ENCODE measurements at places on chromosomes 7 and 10.

DNA sequence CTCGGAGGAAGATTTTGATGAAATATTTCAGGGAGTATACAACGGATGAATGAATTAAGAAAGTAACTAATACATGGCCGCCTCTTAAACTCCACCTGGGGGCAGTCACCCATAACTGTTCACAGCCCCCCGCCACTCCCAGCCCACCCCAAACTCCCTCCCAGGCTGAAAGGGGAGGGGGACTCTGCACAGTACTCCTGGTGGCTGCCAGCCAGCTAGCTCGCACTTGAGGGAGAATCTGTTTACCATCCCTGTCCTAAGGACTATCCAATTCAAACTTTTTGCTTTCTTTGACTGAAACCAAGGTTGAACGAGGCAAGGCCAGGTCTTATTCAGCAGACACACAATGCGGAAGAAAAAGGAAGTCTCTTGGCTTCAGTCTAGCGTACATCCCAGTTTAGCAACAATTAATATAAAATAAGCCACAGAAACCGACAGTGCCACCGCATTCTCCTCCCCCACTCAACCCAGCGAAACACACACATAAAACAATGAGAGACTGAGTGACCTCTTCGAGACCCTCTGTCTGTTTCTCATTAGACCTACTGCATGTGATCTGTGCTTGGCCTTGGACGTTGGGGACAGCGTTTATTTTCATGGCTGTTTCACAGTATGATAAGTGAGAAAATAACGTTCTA lies 219.5 kb downstream of the GLI3 start:
- DNase-seq = no peak

GRCh38 chr10:85995791-85996190 lies 370.8 kb downstream of the GRID1 start:
- peak; percentile 38 for DNase-seq

GRCh38 chr7:84248267-84248666 lies 53.7 kb upstream of the SEMA3A start:
- DNase-seq = no peak

DNA sequence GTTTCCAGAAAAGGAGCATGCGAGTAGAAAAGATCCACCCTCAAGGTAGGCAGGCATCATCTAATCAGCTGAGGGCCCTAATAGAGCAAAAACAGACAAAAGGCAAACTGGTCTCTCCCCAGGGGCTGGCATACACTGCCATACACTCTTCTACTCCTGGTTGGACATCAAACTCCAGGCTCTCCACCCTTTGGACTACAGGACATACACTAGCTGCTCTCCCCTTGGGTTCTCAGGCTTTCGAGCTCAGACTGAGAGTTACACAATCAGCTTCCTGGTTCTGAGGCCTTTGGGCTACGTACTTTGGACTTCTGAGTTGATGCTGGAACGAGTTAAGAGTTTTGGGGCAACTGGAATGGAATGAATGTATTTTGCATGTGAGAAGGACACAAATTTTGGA lies 50.9 kb upstream of the TM9SF3 start:
- no peak for DNase-seq

DNA sequence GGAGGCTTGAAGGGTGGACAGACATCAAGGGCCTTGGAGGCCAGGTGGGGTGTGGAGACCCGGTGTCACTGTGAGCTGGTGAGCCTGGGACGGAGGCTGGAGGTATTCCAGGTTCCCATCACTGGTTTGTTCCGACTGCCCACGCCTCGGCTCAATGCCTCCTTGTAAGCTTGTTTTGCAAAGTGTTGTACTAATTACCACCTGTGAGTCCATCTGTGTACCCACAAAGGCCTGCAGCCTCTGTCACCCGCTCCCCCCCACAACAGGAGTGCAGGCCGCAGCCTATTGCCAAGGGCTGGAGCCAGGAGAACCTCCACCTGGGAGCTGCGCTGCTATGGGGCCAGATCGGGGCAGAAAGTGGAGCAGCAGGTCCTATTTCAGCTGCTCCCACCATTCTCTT lies 521.8 kb upstream of the DPP6 start:
- no peak for DNase-seq

DNA sequence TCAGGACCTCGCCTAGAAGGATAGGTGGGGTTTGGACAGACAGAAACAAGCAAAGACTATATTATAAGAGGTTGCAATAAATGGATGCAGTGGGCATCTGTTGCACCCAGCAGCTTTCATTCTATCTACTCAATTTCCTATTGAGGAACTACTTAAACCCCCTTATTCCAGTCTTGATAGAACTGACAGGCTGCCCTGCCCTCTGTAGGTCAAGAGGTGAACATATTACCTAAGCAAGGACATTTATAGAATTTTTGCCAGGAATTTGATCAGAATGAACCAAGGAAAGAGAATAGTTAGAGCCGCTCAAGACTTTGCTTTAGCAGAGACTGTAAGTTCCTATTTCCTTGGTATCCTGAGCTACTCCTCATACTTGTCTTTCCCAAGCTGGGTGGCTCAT lies 9.5 kb downstream of the VTI1A start:
- DNase-seq = peak; percentile 43

DNA sequence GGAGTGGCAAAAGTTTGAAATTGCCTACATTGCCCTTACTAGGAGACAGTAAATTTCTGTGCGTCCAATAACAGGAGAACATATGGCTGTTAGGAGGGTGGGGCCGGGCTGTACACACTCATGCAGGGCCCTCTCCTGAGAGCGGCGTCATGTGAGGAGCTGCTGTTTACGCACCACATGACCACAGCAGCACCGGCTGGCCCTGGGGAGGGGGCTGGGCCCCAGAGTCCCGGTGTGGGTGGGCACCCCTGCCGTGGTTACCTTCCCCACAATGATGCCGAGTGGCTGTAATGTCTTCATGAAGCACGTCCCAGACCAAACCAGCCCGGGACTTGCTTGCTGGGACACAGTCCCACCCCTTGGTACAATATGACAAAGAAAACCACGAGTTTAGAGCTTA lies 308.7 kb downstream of the DNAJB6 start:
- no peak for DNase-seq

DNA sequence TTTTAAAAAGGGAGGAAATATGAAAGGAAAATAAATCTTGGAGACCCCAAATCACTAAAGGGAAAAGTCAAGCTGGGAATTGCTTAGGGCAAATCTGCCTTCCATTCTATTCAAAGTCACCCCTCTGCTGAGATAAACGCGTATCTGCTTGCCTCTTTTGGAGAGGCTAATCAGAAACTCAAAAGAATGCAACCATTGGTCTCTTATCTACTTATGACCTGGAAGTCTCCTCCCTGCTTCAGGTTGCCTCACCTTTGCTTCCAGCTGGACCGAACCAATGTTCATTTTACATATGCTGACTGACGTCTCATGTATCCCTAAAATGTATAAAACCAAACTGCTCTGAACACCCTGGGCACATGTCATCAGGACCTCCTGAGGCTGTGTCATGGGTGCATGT lies 14.7 kb downstream of the ATAD1 start:
- no peak for DNase-seq

DNA sequence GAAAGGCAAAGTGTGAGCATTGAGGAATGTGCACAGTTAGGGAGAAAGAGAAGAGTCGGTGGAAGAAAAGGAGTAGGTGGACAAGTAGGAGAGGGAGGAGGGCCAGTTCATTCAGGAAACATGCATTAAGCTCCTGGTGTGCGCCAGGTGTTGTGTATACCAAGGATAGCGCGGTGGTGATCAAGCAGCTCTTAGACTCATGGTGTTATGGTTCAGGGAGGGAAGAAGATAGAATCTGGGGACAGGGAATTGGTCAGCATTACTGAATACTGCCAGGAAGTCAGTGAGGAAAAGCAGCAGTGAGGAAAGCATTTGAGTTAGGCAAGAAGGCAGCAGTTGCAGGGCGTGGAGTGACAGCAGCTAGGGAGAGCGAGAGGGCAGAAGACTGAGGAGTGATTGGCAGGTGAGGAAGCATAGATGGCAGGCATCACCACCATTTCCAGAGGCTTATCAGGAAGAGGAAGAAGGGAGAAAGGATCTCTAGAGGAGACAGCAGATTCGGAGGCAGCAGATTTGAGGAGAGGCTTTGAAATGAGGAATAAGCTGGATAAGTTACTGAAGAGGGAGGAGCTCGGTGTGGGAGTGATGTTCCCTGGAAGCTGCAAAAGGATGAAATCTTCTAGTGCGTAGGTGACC lies 265.6 kb downstream of the GFRA1 start:
- DNase-seq = no peak

- no peak for DNase-seq
These were observed 390.4 kb upstream of the LRRTM3 start for GRCh38 chr10:66535439-66535838.

DNA sequence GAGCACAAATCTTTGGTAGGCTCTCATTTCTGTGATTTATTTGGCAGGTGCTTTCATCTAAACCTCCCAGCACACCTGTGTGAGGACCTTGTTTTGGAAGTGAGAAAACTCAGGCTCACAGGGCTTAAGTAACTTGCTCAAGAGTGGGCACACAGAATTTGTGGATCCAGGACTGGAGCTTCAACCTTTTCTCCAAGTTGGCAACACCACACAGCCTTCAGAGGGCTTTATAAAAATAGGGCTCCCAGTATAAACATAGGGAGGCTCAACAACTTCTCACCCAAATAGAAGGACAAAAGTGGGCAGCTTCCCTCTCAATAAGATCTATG lies 182.2 kb upstream of the NEBL start:
- DNase-seq = no peak

DNA sequence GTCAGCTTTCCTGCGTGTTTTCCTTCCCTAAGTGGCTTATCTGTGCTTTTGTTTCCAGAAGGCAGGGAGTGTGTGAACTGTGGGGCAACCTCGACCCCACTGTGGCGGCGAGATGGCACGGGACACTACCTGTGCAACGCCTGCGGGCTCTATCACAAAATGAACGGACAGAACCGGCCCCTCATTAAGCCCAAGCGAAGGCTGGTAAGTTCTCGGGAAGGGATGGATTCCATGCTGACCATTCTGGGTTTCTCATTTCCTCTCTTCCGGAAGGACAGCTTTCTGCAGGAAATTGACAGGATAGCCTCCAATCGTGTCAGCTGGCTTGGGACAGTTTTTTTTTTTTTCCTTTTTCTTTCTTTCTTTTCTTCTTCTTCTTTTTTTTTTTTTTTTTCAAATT lies 9.4 kb downstream of the GATA3 start:
- DNase-seq = no peak

GRCh38 chr10:76071653-76072365 lies 640.4 kb downstream of the LRMDA start:
- no peak for DNase-seq
